GM23248 (cell line): ENCODE measurements at places on chromosomes 2 and 18.

DNA sequence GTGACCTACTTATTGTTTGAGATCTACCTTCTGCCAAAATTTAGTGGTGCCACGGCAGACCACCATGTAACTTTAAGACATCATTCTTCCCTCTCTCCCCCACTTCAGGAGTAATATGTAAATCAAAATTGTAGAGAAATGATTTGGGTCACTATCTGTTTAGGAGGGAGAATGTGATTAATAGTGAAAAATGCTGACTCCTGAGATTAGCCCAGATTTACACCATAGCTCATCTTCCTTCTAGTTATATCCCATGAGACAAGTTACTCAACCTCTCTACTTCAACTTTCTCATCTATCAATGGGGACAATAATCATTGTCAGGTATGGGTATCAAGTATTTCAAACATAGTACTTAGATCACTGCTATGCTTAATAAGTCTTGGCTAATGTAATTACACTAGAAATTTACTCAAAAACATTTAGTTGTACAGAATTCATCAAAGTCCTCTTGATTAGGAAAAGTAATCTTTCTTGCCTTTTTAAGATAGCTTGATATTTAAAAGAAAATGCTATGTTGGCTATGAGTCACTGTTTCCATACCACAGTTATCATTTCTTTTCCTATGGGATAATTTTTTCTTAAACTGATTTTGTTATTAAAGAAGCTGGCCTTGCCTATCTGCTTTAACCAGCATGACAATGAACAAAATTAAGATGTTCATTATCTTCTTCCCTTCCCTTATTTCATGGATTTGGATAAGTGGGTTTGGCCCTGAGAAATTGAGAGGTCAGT is 1038.9 kb upstream of the ZEB2 start:
- DNase-seq: peak; percentile 3

GRCh38 chr2:241116606-241117560 is 14.8 kb upstream of the MTERF4 start:
- no peak for DNase-seq

GRCh38 chr2:151669585-151670081 is 64.6 kb downstream of the NEB start:
- DNase-seq: no peak

DNA sequence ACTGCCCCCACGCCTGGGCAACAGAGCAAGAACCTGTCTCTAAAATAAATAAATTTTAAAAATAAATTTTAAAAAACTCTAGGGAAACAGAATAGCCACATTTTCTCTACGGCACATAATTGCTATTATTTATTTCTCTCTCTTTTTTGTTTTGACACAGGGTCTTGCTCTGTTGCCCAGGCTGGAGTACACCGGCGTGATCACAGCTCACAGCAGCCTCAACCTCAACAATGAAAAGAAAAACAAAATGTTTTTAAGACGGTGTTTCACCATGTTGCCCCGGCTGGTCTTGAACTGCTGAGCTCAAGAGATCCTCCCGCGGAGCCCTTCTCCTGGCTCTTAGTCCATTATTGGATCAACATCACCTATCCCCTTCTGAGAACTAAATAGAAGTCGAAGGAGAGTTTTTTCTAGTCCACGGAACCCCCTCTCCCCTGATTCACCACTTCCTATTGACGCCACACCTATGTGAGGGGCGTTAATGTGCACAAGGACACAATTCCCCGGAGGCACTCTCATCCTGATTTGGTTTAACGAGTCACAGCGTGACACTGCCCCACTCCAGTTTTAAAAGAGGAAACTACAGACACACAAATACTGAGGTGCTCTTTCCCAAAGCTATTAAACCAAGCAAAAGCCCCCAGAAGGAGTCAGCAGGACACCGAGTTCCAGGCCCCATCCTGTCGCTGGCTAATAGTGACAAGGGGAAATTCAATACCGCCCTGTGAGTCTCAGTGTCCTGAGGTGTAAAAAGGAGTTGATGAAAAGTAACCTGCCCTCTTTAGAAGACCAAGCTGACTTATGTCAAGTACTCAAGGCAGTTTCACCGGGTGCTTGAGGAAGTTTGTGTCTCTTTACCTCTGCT is 1.1 kb downstream of the NPC1 start:
- DNase-seq: peak; percentile 61

- DNase-seq: no peak
Measured at GRCh38 chr2:133885847-133886246, 317.6 kb upstream of the NCKAP5 start.

- peak; percentile 78 for DNase-seq
Measured at GRCh38 chr2:172196768-172197431, 94.2 kb upstream of the DLX2 start.

GRCh38 chr2:180655842-180656454 is 324.5 kb upstream of the UBE2E3 start:
- peak; percentile 13 for DNase-seq

- no peak for DNase-seq
Measured at GRCh38 chr2:138209009-138209408, 244.7 kb downstream of the HNMT start.

GRCh38 chr2:60519231-60519863 is 34.1 kb downstream of the BCL11A start:
- peak; percentile 87 for DNase-seq

DNA sequence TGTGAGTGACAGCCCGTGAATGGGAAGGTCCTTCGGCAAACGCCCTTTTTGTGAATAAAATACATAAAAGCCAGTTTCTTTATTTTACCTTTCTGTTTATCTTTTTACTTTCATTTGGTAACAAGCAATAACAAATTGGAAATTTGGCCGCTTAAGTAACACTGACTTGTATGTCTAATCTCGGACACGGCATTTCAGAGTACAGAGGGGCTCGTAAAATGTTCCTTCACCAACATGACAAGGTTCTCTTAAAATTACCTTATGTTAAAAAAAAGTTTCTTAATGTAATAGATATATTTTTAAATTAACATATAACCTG is 558 bp upstream of the NEMP2 start:
- DNase-seq: peak; percentile 48

- DNase-seq: peak; percentile 80
Measured at GRCh38 chr2:44974064-44974715, 32.7 kb downstream of the SIX3 start.

DNA sequence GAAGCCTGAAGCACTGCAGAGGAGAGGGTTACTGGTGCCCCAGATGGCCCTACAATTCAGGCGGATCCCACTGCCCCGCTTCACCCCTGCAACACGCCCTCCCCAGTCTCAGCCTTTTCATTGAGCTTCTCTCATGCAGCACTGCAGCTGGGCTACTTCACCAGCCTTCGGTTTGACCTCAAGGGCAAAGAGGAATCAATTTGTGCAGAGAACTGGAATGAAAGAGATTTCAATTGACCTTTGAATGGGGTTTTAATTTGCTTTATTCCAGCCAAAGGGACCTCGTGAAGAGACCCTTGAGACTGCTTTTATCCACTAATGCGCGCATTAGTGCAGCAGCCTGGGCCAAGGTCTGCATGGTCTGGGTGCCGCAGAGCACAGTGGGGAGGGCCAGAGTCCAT is 8.8 kb upstream of the POMC start:
- no peak for DNase-seq

DNA sequence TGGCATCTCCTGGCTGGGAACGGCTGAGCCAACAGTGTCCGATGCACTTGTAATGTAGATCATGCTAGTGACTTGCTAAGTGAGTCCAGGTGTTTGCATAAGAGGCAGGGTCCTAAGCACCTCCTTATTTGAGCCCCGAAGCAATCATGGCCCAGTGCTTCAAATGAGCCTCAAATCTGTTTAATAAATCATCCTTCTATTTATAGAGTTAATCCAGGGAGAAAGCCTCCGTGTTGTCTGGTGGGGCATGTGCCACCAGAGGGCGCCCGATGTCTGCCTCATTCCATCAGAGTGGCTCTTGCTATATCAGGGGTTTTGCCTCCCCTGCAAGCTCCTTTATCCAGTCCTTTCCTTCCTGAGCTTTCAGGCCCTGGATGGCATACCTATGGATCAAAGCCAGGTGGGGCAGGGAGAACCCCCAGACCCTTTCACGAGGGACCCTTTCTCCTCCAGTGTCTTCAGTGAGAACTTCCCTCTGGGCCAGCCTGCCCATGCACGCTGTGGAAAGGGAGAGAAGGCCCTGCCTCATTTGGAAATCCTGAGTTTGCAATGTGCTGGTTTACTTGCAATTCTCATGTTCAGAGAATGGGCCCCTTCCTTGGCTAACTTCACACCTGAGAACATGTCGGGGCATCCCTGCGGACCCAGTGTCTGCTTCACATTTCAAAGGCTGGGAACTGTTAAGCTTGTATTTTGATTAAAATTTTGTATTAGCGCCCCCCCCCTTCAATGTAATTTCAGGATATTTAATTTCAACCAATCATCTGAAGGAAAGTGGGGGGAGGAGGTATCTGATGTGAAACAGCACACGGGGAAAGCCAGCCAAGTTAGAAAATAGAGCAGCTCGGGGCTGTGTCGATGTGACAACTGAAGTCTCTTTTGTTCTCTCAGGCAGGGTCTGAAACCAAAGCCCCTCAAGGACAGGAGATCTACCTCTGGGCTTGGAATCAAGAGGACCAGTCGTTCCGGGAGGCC is 39.7 kb downstream of the RDH14 start:
- peak; percentile 80 for DNase-seq

DNA sequence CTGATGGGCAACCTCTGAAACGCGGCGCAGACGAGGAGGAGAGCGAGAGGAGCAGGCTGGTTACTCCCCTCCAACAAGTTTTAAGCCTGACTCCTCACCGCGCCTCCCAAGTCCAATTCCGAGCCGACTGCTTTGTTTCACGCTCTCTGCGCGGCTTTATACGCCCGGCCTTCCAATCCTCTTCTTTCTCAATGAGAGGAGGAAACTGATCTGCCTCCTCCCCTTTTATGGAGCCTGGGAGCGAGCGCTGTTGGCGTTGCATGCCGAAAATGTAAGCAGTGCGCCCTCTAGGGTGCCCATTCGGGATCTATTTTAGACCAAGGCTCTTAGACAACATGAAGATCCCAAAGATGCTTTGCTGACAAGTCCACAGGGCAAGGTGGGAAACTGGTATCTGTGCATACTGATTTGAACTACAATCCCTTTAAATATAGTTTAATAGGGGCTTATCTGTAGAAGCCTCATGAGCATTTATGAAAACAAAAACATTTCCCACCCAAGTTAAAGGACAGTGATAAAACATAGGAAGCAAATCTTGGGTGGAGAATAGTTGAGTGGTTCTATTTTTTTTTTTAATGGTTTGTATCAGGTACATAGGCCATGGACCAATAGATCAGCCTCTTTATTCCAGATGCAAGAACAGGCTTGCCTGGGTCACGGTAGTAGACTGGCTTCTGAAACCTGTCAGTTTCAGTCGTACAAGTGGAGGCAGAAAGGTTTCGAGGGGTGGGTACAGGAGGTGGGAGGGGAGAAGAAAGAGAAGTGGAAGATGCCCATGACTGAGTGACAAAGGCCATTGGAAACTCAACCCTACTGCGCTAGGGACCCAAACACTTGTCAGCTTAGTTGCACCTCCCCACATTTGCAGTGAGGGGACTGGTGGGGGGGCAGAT is at the start of gene RND3:
Gene RND3 (minus strand): TSS at position 131 of the 893 bp plus-strand sequence. CDS start 250 bp downstream, outside the sequence.
- DNase-seq: peak; percentile 99

- peak; percentile 21 for DNase-seq
Measured at GRCh38 chr2:113685471-113685870, 58.4 kb downstream of the RABL2A start.

DNA sequence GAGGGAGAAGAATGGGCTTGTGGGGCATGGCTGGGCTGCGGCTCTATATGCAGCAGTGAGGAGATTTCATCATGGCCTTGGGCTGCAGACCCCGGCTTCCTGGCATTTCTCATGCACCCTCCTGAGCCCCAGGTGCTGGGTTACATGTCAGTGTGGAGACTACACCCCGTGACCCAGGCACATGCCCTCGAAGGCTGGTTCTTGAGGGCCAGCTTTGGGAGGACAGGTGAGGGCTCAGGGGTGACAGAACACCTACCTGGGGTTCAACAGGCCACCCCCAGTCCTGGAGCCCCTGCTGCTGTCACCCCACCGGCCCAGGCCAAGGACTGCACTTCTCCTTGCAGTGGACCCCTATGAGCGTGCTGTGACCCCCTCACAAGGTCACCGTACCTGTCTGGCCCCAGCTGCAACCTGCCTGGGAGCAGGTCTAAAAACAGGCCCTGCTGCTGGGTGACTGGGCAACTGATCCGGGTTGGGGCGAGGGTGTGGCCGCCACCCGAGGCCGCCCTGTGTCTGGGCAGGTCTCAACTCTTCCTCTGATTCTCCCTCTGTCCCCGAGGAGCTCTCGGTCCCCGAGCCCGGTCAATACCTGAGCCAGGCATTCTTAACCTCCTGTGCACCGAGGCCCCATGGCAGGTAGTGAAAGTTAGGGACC is 94.8 kb upstream of the OTOS start:
- DNase-seq: no peak

DNA sequence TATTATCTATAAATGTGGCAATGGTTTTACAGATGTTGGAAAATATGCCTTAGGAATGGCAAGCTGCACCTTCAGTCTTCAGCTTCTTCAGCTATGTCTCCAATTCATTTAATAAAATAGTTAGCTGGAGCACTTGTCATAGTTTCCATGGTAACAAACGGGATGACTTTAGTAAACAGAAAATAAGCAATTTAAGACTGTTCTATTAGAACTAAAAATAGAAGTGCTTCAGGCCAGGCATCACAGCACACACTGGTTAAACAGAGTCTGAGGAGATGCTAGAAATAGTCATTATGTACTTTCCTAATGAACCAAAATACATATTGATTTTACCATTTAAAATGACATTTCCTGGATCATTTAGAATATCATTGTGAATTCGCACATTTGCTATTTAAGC is 195.0 kb downstream of the GCA start:
- no peak for DNase-seq

GRCh38 chr2:230898016-230898712 is 26.9 kb downstream of the GPR55 start:
- DNase-seq: no peak

GRCh38 chr2:62883629-62884028 is 167.0 kb upstream of the OTX1 start:
- no peak for DNase-seq

DNA sequence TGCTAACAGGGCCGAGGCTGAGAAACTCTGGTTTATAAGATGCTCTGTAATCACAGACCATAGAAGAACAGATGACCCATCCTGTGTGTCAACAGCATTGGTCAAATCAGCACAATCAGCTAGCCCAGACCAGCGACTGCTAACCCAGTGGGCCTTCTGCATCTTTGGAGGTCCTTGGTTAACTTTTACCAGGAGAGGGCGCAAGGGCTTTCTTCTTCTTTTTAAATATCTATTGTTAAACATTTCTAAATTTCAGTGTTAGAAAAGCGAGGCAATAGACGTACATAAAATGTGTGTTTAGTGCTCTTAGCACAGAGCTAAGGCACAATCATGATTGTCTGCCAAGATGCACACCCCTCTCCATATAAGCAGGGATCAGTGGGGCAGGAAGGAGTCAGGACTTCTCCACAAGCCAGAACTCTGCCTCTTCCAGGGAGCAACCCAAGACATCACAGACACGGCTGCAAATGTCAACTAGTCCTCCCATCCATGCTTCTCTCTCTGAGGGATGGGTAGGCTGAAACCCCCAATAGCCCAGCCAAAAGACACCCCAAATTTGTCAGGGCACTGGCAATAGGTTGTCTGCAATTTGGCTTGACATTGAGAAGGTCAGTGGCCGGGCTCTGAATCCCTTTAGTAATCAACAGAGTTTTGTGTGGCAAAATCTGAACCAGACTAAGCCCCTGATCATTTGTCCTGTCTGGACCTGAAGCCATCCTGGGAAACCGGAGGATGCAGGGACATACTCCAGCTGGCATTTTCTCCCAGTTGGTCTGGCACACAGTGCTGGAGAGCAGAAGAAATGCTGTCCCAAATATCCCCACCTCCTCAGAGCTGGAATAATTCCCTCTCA is 188.2 kb downstream of the BCL2 start:
- peak; percentile 76 for DNase-seq
